ENCODE measurements at places on chromosomes 6 and 20. TPM values are rescaled to one million over a fixed set of nuclear protein-coding genes. Genes with fewer than 3 reads are reported as not detected.

SH3BGRL2 gene
- 33.5 TPM for polyA plus RNA-seq

RAB32 gene
- 25.4 TPM for polyA plus RNA-seq

GRCh38 chr20:64224351-64225170 lies 31.0 kb upstream of the PCMTD2 start:
- no peak for DNase-seq

CYP39A1 gene
- 8.6 TPM for polyA plus RNA-seq

GABRR1 gene
- polyA plus RNA-seq, result 0.95 TPM

DNA sequence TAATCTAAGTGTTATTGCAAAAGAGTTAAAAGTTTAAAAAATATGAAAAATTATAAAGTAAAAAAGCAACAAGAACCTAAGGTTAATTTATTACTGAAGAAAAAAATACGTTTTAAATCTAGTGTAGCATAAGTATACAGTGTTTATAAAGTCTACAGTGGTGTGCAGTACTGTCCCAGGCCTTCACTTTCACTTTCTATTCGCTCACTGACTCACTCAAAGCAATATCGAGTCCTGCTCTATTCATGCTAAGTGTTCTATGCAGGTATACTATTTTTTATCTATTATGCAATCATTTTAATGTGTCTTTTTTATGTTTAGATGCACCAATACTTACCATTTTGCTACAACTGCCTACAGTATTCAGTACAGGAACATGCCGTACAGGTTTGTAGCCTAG lies 113.0 kb downstream of the MANEA start:
- no peak for DNase-seq

DNA sequence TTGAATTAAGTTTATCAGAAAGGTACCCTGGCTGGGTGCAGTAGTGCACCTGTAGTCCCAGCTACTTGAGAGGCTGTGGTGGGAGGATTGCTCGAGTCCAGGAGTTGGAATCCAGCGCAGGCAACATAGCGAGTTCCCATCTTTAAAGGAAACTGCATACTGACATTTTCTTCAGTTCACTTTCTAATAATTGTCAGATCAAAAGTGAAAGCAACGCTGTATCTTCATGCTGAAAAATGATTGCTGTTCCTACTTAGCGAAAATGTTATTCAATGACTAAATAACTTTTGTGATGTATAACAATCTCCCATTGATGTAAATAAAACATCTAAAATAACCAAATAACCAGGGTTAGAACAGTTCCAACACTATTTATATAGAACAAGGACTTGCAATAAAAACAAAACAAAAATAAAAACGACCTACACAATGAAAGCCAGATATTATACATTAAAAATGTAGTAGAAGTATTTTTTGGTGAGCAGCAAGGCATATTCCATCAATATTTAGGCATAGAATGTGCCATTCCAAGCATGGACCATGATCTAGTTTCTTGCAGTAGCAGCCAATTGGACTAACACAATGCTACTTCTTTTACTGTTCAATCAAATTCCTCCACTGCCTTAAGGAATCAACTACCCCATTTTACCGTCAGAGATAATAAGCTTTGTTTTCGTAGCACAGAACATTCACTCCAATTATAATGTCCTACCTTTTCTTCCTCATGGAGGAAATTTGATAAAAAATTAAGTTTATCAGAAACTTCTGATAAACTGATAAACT lies 1.5 kb downstream of the LATS1 start:
- no peak for DNase-seq

EYA4 gene
- 12.4 TPM for polyA plus RNA-seq

- DNase-seq, result no peak
These were observed 19.3 kb downstream of the CST7 start for GRCh38 chr20:24968278-24968800.

- no peak for DNase-seq
These were observed 41.3 kb downstream of the SYNJ2 start for GRCh38 chr6:158022749-158023596.

Data from renal cortex interstitium (tissue), 15 donors.